ENCODE measurements at places on chromosomes 1 and 21.

- no peak for DNase-seq
Measured at GRCh38 chr21:36754241-36754898, 55.5 kb downstream of the SIM2 start.

- no peak for DNase-seq
Measured at GRCh38 chr1:202711949-202712635, 1.8 kb upstream of the SYT2 start.

DNA sequence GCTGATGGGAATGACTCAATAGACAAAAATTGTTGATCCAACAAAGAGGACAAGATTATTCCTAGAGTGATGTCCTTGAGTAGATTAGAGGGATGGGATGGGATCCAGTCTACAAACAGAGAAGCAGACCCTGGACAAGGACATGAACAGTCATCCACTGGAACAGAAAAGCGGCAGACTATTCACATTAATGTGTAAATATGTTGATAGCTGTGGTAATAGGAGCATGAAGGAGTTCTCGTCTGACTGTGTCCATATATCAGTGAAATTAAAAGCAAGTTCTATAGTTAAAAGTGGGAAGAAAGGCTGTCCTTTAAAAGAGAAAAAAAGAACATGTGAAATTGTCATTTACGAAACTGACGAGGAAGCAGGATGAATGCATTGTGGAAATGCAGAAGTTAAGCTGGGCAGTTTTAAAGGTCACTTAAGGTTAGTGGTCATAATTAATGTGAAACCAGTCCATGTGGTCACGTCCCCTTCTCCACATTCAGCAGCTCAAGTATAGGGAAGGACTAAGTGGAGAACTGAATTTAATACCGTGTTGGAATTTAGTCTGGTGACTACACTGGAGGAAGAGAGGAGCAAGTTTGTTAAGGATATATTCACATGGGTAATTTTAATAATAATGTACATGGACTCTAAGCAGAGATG is 62.1 kb downstream of the PIK3R3 start:
- DNase-seq = peak; percentile 82

DNA sequence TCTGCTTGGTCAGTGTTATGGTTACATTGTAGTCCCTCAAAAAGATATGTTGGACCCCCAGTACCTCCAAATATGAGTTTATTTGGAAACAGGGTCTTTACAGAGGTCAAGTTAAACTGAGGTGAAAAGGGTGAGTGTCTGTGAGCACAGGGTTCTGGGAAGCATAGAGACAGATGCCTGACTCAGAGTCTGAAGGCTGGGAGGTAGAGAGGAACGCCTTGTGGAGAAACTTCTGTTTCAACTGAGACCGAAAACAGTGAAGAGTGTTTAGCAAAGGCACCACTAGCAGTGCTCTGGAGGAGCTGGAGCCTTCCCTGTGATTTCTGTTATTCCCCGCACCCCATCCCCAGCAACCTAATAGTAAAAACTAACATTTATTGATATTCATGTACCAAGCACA is 65.2 kb upstream of the LRRC8D start:
- DNase-seq = no peak

DNA sequence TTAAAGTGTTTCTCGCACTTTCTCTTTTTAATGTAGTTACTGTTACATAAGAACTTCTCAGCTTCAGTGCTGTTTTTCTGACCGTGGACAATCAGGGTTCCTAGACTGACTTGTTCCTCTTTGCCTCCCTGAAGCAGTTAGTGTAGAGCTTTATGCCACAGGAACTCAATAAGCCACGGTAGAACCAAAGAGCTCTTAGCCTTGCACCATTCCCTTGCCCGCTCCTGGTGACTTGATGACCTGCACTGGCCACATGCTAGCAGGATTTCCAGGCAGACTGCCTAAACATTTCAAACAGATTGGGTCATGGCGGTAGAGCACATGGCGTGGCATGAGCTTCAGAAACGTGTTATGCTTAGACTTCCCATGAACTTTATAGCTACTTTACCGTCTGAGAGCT is 18.8 kb upstream of the FASLG start:
- DNase-seq = peak; percentile 12

GRCh38 chr1:38677756-38678155 is 181.8 kb downstream of the RRAGC start:
- no peak for DNase-seq

DNA sequence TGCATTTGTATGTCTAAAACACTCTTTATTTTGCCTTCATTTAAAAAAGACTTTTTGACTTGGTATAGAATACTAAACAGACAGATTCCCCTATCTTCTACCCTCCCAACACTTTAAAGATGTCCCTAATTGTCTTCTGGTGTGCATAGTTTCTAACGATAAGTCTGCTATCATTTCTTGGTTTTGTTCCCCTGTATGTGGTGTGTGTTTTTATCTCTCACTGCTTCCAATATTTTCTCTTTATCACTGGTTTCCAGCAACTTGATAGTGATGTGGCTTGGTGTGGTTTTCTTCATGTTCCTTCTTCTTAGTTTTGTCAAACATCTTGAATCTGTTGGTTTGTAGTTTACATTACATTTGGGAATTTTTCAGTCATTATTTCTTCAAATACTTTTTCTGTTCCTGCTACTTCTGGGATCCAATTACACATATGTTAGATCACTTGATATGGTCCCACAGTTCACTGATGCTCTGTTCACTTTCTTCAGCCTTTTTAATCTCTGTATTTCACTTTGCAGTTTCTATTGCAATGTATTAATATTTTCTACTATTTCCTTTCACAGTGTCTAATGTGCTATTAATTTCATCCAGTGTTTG is 23.2 kb downstream of the F5 start:
- no peak for DNase-seq

DNA sequence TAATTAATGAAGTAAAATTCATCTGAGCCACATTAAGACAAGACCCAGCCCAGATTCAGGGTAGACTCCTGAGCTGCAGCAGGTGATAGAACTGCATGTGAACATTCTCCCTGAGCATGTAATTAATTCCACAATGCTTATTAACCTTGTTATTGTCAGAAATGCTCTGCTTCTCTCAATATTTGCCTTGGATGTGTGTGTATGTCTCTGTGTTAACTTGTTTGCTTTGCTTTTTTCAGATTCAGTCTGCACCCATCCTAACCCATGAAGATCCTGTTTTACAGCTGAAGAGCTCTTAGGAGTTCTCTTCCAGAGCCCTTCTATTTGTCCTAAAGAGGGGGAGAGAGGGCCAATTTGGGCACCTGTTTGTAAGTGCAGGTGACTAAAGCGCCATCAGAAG is 143.2 kb upstream of the BMP8A start:
- DNase-seq = no peak

DNA sequence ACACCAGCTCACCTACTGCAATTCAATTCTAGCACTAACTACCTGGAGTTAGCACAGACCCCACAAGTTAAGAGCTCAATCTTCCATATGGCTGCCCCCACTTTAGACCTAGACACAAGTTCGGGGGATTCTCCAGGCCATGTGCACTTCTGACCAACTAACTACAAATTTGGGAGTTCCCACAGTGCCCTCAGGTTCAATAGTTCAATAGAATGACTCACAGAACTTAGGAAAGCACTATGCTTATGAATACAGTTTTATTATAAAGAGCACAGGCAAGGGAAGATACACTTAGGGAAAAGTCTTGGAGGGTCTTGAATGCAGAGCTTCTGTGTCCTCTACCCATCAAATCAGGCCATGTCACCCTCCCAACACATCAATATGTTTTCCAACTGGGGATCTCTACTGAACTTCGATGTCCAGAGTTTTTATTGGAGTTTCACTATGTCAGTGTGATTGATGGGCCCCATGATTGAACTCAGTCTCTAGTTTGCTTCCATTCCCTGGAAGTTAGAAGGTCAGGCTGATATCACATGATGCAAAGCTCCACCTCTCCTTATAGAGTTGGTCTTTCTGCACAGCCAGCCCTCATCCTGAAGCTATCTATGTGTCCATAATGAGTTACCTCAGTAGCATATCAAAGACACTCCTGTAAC is 46.1 kb downstream of the RAVER2 start:
- no peak for DNase-seq

DNA sequence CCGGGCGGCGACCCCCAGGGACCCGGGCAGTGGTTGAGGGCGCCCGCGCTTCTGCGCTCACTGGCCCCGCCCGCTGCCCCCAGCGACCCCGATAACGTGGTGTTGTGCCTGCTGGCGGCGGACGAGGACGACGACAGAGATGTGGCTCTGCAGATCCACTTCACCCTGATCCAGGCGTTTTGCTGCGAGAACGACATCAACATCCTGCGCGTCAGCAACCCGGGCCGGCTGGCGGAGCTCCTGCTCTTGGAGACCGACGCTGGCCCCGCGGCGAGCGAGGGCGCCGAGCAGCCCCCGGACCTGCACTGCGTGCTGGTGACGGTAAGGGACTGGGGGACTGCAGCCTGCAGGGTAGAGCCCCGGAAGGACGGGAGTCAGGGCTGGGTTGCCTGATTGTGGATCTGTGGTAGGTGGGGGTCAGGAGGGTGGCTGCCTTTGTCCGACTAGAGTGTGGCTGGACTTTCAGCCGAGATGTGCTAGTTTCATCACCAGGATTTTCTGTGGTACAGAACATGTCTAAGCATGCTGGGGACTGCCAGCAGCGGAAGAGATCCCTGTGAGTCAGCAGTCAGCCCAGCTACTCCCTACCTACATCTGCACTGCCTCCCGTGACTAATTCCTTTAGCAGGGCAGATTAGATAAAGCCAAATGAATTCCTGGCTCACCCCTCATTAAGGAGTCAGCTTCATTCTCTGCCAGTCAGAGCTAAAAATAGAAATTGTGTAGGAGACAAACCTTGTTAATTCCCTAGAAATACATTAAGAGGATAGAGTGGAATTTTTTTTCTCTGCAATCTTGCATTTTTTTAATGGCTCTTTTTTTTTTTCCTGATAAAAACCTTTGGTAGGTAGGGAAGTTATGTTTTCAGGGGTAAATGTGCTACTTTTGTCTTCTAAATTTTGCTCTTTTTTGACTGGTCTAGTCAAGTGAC is 1.5 kb downstream of the GADD45A start:
- peak; percentile 87 for DNase-seq

GRCh38 chr1:34235594-34235993 is 58.9 kb downstream of the C1orf94 start:
- no peak for DNase-seq

DNA sequence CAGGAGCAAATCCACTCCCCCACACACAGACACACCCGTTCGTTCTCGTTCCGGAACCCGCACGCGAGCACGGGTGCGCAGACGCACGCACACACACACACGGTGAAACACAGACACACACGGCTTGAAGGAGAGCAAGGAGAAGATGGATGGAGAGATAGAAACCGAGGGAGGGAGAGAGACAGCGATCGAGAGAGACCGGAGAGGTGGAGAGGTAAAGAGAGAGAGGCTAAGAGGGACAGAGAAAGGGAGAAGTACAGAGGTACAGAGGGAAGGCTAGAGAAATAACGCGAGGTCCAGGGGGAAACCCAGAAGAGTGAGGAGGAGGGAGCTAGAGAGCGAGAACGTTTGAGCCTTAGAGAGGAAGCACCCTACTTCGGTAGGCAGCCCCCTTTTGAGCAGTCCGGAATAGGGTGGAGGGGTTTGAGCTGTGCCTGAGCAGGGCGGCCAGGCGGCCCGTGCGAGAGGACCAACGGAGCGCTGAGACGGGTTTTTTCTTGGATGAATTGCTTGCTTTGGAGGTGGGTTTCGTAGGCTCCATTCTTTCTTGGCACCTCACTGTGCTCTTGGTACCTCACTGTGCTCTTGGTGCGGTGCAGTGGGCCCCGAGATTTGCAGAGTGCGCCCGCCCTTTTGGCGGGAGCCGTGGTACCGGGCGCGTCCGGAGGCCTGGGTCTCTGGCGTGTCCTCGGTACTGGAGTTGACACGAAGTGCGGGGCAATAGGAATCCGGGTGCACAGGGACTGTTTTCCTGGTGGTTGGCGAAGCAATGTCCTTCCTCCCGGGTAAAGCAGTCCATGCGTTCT is 88.4 kb upstream of the RHOU start:
- no peak for DNase-seq

GRCh38 chr1:44655609-44656008 is 18.7 kb downstream of the TMEM53 start:
- DNase-seq = no peak

- DNase-seq = no peak
Measured at GRCh38 chr1:160607672-160608032, 28.4 kb upstream of the CD84 start.

- DNase-seq = no peak
Measured at GRCh38 chr21:41955516-41955915, 1.7 kb upstream of the C2CD2 start.

DNA sequence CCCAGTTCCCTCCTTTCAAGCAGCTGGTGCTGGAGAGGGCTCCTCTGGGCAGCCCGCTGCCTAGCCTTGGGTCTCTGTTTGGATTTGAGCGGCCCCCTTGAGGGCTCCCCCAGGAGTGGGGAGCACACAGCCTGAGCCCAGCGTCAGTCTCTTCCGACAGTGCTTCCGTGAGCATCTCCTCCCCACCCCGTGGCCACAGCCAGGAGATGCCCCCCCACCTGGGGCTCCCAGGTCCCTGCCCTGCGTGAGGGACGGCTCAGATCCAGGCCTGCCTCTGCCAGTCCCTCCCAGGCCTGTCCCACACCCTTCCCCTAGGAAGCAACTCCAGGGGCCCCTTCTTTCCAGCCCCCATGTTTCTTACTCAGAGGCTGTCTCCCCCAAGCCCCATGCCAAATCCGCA is 3.5 kb downstream of the SAMD11 start:
- DNase-seq = no peak

DNA sequence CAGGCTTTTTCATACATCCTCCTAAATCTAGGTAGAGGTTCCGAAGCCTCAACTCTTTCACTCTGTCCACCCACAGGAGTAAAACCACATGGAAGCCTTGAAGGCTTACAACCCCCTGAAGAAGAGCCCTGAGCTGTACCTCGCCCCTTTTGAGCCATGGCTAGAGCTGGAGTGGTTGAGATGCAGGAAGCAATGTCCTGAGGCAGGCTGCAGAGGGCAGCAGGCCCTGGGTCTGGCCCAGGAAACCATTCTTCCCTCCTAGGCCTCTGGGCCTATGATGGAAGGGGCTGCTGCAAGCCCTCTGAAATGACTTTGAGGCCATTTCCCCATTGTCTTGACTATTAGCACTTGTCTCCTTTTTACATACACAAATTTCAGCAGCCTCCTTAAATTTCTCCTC is 1503.0 kb downstream of the KCNT2 start:
- no peak for DNase-seq

DNA sequence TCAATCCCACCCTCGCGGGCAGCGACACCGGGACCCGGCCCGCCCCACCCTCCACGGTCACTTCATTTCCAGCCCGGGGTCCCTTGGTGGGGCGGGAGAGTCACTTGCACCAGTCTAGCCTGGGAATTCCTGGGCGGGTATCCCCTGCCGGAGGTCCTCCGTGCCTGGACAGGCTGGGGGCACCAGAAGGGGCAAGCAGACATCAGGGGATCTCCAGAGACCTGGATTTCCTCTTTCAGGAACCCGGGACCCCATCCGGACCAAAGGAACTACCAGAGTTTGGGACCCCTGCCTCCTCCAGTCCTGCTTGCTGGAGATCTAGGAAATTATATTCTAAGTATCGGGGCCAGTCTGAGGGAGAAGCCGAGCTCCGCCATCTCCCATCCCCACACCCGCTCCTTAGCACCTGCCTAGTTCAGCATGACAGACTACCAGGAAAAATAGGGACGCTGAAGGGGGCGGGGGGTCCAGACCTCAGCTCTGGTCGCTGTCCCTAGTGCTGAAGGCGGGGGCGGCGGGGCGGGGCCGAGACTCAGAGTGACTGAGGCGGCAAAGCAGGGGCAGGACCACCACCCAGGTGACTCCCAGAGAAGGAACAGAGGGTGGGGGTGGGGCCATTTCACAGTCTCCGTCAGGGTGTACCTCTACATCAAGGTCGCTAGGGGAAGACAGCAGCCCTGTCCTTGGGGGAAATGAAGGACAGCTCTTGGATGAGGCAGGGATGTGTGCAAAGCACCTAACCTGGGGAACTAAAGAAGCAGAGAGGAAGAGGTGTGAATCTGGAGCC is 832 bp downstream of the HCN3 start:
- DNase-seq = peak; percentile 23

All from inflammatory macrophage treated with lipopolysaccharide for 1 hour (primary cell).